Mesenteric fat pad (tissue), 1 donor: ENCODE measurements at places on chromosomes 6 and 20.
A peak's percentile ranks its signal among the peaks of the same experiment; 100 is the strongest.

DNA sequence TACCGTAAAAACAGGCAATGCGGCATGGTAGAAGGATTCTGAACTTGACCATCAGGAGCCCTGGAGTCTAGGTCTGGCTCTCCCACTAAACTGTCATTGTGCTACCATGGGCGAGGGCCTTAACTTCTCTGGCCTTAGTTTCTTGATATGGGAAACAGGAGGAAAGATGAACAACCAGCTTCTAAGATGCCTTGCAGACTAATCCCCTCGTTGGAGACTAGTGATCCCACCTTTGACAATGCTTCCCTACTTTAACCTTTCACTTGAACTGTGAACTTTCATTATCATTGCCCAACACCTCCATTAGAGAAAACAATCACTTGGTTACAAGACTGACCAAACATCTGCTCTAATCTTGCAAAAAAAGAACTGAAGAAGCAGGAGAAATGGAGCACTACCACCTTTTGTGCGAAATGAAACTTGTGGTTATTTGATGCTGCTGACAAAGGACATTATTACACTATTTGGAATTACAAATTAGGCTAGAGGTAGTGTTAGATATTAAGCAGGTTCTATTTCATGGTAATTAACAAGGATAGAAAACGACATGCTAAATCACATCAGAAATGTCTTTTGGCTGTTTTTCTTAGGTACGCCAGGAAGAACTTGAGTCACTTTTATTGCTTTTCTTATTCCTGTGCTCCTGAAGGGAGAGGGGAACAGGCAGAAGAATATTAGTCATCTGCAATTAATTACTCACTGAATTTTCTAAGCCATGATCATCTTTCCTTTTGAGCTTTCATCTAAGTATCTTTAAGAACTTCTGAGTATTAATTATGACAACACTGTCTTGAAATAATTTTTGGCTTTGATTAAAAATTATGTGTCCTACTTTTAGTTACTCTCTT, 39.1 kb upstream of the ARHGAP18 start:
- DNase-seq: no peak

DNA sequence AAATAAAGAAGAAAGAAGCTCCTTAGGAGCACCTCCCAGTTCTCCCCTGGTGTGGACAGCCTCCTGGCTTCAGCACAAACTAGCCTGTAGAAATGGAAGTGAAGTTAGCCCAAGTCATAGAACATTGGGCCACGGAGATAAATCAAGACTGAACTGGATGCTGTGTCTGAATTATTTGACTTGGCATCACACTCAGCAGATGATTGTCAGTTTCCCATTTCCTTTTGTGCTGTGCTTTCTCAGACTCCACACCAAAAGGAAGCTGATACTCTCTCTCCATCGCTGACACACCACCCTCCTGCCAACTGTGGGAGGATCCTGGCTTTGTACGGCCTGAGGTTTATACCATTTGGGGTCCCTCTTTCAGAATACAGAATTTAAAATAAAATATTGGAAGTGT, 209.8 kb downstream of the TFAP2A start:
- DNase-seq: no peak

- DNase-seq: no peak
Observed at GRCh38 chr6:167839755-167840154, 13.0 kb downstream of the AFDN start.

- no peak for DNase-seq
Observed at GRCh38 chr6:1916334-1917070, 306.8 kb downstream of the FOXC1 start.

- DNase-seq: peak; percentile 98
Observed at GRCh38 chr6:15248451-15249370, 2.8 kb downstream of the JARID2 start.

- no peak for DNase-seq
Observed at GRCh38 chr20:36399147-36399968, 93.2 kb downstream of the DLGAP4 start.

GRCh38 chr6:43698584-43699349, 11.2 kb upstream of the MRPS18A start:
- DNase-seq: no peak

DNA sequence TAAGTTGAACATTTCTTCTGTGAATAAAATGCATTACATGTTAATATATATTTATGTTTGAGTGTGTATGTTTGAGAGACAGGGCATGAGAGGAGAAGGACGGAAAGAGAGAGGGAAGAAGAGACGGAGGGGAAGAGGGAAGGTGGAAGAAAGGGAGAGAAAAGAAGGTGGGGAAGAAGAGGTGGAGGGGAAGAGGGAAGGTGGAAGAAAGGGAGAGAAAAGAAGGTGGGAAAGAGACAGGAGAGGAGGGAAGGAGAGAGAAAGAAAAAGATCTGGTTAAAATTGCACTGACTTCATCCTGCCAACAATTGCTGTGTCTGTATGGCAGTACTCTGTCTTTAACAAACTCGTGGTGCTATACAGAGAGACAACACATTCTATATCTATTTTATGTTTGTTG, 29.0 kb downstream of the FAM83B start:
- no peak for DNase-seq

DNA sequence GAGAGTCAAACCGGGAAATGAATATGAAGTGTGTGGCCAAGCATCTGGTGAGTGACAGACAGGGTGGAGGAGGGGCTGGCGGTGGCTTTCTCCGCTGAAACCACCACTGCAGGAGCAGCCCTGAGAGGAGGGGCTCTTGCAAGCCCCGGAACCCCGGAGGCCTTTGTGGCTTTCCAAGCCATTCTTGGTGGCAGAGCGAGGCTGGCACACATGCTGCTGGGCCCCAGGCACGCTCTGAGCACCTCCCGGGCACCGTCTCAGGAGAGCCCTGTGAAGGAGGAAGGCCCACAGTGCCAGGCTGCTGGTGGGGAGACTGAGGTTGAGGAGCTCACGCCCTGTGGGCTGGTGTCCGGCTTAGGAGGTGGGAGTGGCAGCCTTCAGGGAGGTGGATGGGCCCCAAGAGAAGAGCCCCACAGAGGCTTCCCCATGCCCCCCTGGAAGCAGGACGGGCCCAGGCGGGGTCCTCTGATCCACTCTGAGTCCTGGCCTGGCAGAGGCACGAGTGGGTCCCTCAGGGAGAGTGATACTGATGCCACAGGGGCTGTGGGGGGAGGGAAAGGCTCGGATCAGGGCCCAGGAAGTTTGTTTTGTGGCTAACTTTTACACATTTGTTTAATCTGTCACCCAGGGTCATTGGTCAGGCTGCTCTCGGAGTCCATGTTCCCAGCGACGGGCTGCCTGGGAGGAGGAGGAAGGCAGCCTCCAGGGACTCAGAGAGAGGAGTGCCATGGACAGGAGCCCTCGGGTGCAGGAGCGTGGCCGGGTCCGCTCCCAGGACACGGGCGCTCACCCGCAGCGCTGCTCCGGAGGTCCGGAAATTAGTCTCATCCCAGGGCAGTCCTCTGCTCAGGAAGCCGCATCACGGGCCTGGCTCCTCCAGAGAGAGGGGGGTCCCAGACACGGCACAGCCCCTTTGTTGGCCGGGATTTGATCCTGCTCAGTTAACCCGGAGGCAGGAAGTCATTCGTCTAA, 170.7 kb downstream of the ERMARD start:
- no peak for DNase-seq
